NCI-H146 (cell line): ENCODE measurements at places on chromosomes 4 and X.

- DNase-seq, result no peak
Measured at GRCh38 chr4:142452161-142452855, 393.8 kb downstream of the INPP4B start.

DNA sequence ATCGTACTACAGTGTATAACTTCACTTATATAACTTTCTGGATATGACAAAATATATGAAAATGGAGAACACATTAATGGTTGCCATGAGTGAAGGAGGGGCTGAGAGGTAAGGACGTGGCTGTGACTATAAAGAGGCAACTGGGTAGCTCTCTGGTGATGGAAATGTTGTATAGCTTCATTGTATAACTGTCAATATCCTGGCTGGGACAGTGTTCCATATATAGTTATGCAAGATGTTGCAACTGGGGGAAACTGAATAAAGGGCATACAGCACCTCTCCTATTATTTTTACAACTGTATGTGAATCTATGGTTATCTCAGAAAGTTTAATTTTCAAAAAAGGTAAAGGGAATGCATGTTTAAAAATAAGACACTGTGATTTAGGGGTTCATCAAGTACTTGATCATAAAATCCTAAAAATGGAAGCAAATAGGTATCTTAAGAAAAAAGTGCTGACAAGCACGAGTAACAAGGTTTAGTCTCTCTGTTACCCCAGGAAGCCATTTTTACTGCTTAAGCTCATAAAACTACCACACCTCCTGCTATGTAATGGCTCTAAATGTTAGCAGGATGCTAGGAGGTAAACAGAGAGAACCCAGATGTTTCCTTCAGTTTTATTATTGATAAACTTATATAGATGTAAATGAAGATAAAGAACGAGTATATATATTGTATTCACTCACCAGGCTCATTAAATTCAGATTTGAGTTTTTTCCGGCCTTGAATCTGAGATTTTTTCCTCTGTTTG lies 34.0 kb downstream of the NAF1 start:
- no peak for DNase-seq

DNA sequence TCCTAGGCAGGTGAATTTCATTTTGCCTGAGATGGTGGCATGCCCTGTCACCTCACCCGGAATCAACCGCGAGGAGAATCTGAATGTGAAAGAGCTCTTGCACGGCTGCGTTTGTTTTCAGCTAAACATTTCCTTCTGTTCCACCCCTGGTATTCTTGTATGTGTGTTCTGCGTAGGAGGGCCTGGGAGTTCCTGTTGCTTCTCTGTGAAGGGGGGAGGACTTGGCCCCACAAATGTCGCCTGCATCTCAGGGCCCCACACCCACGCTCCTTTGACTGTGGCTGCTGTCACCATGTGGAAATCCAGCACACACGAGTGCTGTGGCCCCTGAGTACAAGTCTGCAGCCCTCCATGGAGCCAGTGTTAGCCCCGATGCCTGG lies 45.8 kb upstream of the CLCN4 start:
- no peak for DNase-seq

DNA sequence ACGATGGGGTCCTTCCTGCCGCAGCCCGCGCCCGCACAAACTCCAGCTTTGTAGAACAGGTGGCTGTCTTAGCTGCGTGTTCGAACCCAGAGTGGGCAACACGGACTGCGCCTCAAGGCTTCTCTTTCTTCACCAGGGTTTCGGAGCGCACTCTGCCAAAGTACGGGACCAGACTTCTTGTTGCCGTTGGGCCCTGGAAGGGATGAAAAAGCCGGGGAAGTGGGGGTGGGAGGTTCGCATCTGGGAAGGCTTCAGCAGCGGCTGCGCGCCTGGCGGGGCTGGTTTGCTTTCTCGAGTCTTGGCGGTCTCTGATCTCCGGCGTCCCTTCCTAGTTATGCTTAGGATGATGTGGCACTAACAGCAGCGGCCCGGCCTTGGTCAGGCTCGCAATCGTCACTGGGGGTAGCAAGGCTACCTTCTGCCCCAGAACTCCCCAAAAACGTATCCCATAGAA lies 673 bp downstream of the PARM1 start:
- no peak for DNase-seq

DNA sequence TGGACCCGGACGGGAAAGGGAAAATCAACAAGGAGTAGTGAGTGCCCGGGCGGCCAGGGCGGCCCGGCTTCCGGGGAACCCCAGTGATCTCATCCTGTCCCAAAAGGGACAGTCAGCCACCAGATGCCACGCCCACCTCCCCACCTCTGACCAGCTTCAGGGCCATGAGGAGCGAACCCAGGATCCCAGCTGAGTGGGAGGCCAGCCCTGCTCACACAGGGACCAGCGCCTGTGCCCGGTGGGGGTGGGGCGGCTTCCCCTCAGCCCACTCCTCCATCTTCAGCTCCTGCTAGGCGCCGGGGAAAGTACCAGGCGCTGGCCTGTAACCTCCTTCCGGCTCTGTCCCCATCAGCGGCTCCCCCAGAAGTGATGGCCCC lies 6.2 kb downstream of the MYL5 start:
- DNase-seq, result no peak
